Osteoblast (primary cell): ENCODE measurements at places on chromosomes 4 and X. TPM values are rescaled to one million over a fixed set of nuclear protein-coding genes. Genes with fewer than 3 reads are reported as not detected.

DNA sequence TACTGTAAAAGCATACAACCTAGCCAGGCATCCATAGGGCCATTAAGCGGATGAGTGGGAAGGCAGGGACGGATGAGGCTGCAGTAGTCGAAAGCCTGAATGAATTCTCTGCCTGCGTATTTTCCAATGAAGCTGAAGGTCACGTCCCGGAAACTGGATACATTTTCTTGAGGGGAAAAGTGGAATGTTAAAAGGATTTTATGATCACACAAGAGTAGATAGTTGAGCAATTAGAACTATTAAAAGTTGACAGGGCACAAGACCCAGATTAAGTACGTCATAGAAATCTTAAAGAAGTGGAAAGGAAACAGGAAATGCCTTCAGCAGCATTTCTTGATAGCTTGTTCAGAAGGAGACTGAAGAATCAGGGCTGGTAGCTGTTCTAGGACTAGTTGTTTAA is 98.3 kb upstream of the CXXC4 start:
- no peak for DNase-seq

- peak; percentile 57 for DNase-seq
Observed at GRCh38 chr4:112448306-112449132, 67.5 kb downstream of the NEUROG2 start.

DNA sequence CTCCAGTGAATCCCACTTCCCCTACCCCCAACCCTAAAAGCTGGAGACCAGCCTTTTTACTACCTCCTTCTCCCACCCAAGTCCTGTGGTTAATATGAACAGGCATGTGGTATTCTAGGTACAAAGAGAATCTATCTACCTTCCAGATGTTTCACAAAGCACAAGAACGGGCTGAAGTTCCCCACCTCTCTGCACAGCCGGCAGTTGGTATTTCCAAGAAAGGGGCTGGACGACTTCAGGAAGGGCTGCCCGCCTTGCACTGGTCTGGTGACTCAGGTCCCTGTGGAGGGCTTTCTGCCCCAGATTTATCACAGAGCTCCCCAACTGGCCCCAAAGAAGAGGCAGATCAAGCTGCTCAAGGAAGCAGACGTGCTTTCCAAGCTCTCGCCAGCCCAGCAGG is 4.5 kb downstream of the FAM47E start:
- no peak for DNase-seq

- peak; percentile 88 for DNase-seq
Observed at GRCh38 chr4:41880840-41881831, 54.1 kb upstream of the TMEM33 start.

DNA sequence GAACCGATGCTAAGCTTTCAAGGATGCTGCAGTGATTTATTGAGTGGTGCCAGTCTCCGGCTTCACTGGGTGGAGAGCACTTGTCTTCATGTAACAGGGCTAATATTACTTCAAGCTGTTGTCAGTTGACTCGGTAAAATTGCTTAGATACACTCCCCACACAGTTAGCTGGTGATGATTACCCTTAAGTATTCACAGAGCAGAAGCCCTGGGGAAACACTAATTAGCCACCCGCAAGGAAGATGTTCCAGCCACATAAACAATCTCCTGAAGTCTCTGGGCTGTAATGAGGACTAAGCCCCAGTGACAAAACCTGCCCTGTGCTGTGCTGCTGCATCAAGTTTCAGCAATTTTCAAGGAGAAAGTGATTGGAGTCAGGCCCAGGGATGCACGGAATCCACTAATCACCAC is 37.3 kb upstream of the GK2 start:
- DNase-seq, result no peak

DNA sequence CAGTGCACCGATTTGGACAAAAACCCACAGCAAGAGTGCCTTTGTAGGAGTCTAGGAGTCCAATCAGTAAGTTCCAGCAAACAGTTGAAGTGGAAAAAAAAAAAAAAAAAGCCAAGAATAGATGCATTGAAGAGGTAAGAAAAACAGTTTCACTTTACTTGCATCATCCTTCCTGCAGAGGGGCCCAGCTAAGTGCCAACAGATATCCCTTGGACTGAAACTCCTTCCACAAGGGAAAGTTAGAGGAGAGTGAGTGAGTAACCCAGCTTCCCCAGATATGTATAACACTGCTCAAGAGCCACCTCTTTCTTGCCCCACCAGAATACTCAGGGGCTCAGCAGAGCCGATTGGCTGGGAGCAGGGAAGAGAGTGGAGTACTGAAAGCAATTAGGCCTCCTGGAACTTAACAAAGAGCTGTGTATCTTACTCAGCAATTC is 617.7 kb upstream of the SMIM31 start:
- no peak for DNase-seq

DNA sequence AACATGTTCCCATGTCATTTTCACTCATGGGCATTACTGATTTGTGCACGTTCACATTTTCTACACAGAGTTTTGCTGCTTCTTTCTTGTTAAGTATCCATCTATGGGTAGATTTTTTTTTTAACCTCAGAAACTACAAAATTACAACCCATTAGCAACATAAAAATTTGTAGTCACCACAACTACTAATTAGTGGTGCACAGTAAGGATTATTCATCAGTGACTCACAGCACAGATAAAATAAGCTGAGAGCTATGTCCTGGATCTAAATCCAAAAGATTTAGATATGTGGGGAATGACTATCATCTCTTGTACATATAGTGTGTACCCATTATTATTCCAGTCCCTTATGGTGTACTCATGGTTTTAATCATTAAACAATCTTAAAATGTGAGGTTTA is 19.7 kb upstream of the AMELX start:
- DNase-seq, result no peak

DNA sequence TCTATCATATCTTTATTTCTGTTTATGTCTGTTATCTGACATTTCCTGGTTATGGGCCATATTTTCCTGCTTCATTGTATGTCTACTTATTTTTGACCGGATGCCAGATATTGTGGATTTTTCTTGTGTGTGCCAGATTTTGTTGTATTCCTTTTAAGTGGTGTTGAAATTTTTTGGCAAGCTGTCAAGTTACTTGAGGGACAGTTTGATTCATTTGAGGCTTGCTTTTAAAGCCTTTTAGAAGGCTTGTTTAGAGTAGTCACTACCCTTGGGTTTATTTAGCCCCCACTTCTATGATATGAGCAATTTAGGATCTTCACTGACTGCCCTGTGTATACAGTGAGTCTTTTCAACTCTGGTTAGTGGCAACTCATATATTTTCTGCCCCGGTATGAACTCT is 29.2 kb upstream of the NPY2R start:
- DNase-seq, result no peak

DNA sequence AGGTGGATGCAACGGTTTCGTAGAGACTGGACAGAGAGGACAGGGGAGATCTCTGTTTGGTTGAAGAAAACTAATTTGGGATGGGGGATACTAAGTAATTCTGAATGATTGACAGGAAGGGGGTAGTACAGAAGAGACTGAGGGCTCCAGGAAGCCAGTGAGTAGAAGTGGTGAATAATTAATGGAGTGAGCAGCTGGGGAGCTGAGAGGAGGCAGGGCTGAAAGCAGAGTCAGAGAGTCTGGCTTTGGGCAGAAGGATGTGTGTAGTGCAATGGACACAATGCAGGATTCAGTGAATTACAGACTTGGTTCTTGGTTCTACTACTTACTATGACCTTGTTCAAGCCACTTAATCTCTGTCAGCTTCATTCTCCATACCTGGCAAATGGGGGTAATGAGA is 161.7 kb downstream of the RBMX2 start:
- DNase-seq, result no peak

GRCh38 chr4:83240379-83240875 is 44.2 kb downstream of the COQ2 start:
- no peak for DNase-seq

DNA sequence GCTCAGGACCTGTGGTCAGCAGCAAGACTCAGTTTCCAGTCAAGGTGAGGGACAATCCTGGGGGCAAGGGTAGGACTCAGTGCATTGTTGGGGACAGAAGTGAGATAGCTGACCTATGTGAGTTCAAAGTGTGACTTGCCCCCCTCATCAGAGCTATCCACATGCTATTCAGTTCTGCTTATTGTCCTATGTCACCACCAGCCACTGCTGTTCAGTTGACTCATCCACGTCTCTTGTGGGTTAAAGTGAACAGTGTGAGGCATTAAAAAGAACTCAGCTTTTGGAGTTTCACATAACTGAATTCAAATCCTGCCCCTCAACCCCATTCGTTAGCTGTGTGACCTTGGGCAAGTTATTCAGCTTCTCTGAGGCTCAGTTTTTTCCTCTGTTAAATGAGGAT is 4.4 kb upstream of the APLN start:
- DNase-seq, result no peak

GRCh38 chr4:17997129-17997528 is 24.4 kb downstream of the LCORL start:
- DNase-seq, result no peak

GRCh38 chrX:31331015-31331414 is 259.2 kb upstream of the FTHL17 start:
- DNase-seq, result no peak

- no peak for DNase-seq
Observed at GRCh38 chrX:136866337-136867095, 14.0 kb downstream of the RBMX start.

DNA sequence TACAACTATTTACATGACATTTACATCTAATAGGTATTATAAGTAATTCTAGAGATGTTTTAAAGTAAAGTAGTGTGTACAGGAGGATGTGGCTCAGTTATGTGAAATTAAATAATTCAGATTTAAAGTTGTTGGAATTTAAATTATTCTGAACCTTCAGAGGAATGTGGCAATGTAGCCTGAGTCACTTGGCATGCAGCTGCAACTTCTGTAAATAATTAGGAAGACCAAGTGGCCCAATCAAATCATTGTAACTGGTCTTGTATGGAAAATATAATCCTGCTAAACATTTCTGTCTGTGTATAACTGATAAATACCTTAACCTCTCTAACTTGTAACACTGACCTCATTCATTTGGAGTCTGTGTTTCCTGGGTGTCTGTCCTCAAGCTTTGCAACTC is 828.9 kb downstream of the GLUD2 start:
- no peak for DNase-seq

- DNase-seq, result peak; percentile 71
Observed at GRCh38 chr4:8033829-8034528, 94.3 kb upstream of the AFAP1 start.

RRH gene
- total RNA-seq, result under 0.01 TPM in 1 of 2 replicates, not detected in the other

ADGRL3 gene
- total RNA-seq, result 0.29 TPM in 1 of 2 replicates, not detected in the other

SLC38A5 gene
- total RNA-seq, result 48.9 and 52.8 TPM in 2 replicates

NUDT6 gene
- 6.2 and 7.4 TPM in 2 replicates for total RNA-seq

IQCM gene
- not detected in 2 replicates for total RNA-seq

XPNPEP2 gene
- total RNA-seq, result not detected in 2 replicates

EMCN gene
- not detected in 2 replicates for total RNA-seq

PNMA6A gene
- 1.1 and 1.2 TPM in 2 replicates for total RNA-seq
